ENCODE measurements at places on chromosomes 7 and 10. TPM values are rescaled to one million over a fixed set of nuclear protein-coding genes. Genes with fewer than 3 reads are reported as not detected.

The MMP21 gene
- total RNA-seq, result not detected

The CDNF gene
- total RNA-seq, result 1.4 TPM

The SPDYE11 gene
- total RNA-seq, result not detected

The CCDC126 gene
- total RNA-seq, result 7.6 TPM

The HECW1 gene
- total RNA-seq, result 0.35 TPM

The HMX3 gene
- 0.64 TPM for total RNA-seq

The CCDC172 gene
- total RNA-seq, result not detected

DNA sequence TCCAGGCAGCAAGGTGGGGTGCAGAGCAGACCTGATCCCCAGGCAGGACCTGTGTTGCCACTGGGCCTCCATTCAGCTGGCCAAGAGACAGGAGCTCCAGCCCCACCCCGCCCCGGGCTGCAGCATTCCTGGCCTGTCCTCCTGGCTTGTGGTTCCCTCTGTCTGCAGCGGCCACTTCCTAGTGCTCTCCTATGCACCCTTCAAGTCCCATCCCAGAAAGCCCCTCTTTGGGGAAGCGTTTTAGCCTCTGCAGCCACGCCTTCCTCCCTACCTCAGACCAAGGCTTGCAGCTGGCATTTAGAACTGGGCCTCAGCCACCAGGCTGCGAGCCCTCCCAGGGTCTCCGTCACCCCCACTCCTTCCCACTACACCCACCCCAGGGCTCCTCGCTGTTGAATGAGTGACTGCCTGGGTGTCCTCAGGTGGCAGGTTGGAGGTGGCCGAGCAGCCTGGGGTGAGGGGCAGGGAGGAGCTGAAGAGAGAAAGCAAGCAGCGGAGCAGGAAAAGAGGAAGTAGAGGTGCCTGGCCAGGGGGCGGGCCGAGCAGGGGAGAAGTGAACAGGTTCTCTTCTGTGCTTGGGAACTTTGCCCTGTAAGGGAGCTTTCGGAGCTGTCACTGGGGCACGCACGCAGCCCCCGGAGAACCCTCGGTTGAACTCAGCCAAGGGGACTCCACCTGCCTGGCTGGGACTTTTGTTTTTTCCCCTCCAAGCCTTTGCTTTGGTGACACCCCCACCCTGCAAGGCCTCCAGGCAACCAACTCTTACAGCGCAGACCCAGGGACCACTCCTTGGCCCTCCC is 109.1 kb upstream of the TNRC18 start:
- peak; percentile 93 for DNase-seq

DNA sequence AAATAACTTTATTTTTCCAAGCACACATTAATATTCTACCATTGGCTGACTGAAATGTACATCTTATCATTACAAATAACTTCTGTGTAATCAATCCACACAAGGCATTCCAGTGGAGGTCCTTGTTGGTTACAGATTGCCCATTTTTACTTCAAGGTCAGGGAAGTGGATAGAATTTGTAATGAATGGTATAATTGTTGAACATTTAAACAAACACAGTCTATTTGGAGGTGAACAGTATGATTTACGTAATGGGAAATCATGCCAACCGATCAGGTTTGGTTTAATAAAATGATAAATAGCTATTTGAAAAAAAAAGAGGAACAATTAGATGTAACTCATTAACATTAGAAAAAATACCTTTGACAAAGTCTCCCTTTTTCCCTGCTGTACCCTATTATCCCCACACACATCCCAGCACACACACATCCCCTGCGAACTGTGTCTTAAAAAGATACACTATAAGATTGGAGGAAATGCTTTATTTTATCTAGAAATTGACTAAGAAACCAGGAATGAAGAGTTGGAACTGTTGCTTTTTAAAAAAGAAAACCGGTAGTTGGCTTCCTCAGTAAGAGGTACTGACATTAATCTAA is 19.0 kb upstream of the ASZ1 start:
- DNase-seq, result no peak

DNA sequence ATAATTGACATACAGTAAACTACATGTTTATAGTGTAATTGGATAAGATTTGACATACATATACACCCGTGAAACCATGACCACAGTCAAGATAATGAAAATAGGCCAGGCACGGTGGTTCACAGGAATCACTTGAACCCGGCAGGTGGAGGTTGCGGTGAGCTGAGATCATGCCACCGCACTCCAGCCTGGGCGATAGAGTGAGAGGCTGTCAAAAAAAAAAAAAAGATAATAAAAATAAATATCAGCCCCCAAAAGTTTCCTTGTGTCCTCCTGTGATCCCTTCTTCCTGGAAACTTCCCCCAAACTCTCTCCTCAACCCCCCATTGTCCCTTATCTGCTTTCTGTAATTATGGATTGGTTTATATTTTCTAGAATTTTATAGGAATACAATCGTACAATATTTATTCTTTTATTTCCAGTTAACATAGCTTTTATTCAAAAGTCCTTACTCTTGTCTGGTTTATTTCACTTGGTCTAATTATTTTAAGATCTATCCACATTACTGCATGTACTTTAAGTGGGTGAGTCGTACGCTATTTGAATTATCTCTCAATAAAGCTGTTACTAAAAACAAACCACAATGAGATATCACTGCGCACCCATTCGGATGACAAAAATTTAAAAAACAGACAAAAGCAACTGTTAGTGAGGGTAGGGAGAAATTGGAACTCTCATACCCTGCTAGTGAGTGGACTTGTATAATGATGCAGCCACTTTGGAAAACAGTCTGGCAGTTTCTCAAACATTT is 30.1 kb upstream of the TNPO3 start:
- DNase-seq, result no peak

DNA sequence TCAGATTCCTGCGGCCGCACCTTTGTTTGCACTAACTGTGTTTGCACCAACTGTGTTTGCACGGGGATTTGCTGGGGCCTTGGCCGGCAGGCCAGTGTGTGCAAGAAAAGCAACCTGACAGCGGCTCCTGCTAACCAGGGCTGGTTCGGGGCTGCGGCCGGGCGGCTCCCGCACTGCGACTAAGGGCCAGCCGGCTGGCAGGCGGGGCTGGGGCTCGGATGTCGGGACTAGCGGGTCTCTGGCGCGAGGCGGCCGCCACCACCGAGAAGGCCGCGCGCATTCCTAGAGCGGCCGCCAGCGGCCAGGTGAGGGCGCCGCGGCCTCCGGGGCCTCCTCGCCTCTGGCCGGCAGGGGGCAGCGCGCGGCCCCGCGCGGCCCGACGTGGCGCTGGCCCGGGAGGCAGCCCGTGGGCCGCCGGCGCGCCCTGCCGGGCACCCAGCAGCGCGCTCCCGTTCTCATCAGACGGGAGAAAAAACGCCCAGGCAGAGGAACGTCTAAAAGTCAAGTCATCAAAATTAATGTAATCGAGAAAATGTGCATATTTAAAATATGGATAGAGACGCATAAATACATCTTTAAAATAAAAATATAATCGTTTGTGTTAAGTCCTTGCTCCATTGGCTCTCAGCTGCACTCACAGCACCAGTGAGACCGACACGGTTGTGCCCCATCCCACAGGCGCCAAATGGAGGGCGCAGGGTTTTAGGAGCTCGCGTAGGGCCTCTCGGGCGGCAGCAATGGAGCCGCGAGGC is 38.5 kb downstream of the ZNF777 start:
- peak; percentile 60 for DNase-seq

GRCh38 chr10:50506861-50507573 is 116.7 kb downstream of the SGMS1 start:
- DNase-seq, result no peak

- DNase-seq, result no peak
Observed at GRCh38 chr7:140889645-140890044, 35.1 kb downstream of the BRAF start.

- DNase-seq, result no peak
Observed at GRCh38 chr7:156639426-156640256, 933 bp upstream of the RNF32 start.

All from colonic mucosa (tissue), 4 donors.